Progenitor cell of endocrine pancreas (in vitro differentiated cells): ENCODE measurements at places on chromosomes 5 and 9.

DNA sequence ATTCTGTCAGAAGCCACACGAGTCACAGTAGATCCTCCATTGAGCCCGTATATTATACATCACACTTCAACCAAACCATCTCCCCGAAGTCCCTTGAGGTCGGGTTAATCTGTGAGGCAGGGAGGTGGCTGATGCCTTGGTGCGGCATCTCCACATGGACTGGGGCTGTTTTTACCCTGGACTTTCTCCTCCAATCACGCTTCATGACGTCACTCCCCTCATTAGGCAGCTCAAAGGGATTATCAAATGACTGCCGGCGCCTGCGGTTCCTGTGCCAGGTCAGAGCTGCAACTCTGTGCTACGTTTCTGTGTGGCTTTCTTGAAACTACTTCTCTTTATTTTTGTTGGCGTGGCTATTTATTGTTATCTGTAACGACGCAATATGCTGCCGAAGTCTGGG lies 53.7 kb downstream of the TMOD1 start:
- H3K27me3 ChIP-seq = no peaks in the 10 kb centered on the region
- no peak overlapping the region for H3K27ac ChIP-seq
- DNase-seq = no peak
- no peaks in the 10 kb centered on the region for H3K36me3 ChIP-seq

GRCh38 chr5:140432916-140433315 lies 31.3 kb downstream of the ANKHD1 start:
- H3K36me3 ChIP-seq = peaks cover 5% of the 10 kb centered on the region
- no peak for DNase-seq
- H3K4me1 ChIP-seq = no peaks in the 10 kb centered on the region

GRCh38 chr5:145375521-145375920 lies 459.6 kb downstream of the PRELID2 start:
- H3K4me3 ChIP-seq = no peak overlapping the region
- DNase-seq = no peak
- no peaks in the 10 kb centered on the region for H3K27me3 ChIP-seq
- no peak overlapping the region for H3K27ac ChIP-seq
- no peaks in the 10 kb centered on the region for H3K4me1 ChIP-seq
- H3K36me3 ChIP-seq = peaks cover 9% of the 10 kb centered on the region

DNA sequence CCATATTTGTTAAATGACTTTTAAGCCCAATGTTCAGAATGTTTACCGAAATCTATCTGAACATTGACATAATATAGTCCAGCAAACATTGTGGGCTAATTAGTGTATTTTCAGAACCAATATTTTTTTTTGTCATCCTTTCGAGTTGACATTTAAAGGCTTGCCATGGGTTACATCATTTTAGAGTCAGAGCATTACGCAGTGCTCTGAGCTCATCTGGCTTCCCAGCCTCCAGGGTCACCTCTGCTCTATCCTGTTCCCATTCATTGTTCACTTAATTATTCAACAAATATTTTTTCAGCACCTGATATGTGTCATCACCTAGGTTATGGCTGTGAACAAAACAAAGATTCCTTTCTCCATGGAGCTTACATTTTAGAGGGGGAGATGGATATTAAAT lies 80.2 kb downstream of the SREK1 start:
- H3K27ac ChIP-seq = no peak overlapping the region
- H3K36me3 ChIP-seq = no peaks in the 10 kb centered on the region
- H3K27me3 ChIP-seq = no peaks in the 10 kb centered on the region

DNA sequence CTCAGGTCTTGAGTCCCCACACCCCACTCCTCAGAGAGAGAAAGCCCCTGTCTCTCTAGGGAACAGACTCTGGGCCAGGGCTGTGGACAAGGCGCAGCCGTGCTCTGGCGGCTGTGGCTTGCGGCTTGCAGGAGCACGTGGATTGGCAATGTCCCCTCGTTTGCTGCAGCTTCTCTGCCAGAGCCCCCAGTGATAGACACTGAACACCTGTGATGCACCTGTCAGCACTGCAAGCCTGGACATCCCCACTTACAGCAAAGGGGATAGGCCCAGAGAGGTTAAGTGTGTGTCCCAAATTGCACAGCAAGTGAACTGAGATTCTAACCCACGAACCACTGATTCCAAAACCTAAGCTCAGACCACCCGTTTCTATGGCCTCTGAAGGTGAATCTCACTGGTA lies 7.0 kb downstream of the GFI1B start:
- no peaks in the 10 kb centered on the region for H3K36me3 ChIP-seq
- H3K4me1 ChIP-seq = peaks cover 1% of the 10 kb centered on the region
- DNase-seq = no peak
- no peak overlapping the region for H3K27ac ChIP-seq
- no peak overlapping the region for H3K4me3 ChIP-seq

- H3K36me3 ChIP-seq = peaks cover 2% of the 10 kb centered on the region
- no peak overlapping the region for H3K4me3 ChIP-seq
- peaks cover 25% of the 10 kb centered on the region for H3K4me1 ChIP-seq
- no peak overlapping the region for H3K27ac ChIP-seq
- H3K27me3 ChIP-seq = peaks cover 10% of the 10 kb centered on the region
- no peak for DNase-seq
Measured at GRCh38 chr5:151002250-151002649, 18.1 kb upstream of the GPX3 start.

GRCh38 chr9:16236311-16236710 lies 634.2 kb downstream of the BNC2 start:
- DNase-seq = no peak
- no peaks in the 10 kb centered on the region for H3K36me3 ChIP-seq
- H3K4me3 ChIP-seq = no peak overlapping the region
